ENCODE measurements at places on chromosomes 4 and X.

- DNase-seq: no peak
Observed at GRCh38 chr4:5973033-5973432, 45.2 kb downstream of the C4orf50 start.

DNA sequence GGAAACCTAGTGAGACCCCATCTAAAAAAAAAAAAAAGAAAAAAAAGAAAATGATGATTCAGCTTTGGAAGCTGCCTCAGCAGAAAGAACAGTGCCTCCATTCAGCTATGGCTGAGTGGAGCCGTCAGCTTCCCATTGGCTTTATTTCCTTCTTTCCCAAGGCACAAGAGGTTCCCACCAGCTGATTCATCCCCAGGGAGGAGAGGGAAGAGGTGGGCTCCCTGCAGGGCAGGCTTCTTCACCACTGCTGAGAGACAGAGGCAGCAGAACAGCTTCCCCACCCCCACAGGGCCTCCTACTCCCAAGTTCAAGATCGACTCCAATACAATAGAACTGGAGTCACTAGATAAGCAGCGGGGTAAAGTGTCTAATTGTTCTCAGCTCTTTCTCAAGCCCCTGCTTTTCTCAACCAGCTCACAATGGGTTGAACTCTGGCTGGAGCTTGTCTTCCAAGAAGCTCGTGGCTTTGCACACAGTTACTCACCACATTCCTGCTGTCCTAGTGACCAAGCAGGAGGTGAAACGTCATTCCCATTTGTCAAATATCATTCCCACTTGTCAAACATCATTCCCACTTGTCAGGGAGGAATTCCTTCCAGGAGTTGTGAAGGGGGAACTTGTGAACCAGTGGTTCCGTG, 47.8 kb downstream of the FHDC1 start:
- no peak for DNase-seq

- no peak for DNase-seq
Observed at GRCh38 chr4:119315036-119315435, 6.9 kb downstream of the FABP2 start.

DNA sequence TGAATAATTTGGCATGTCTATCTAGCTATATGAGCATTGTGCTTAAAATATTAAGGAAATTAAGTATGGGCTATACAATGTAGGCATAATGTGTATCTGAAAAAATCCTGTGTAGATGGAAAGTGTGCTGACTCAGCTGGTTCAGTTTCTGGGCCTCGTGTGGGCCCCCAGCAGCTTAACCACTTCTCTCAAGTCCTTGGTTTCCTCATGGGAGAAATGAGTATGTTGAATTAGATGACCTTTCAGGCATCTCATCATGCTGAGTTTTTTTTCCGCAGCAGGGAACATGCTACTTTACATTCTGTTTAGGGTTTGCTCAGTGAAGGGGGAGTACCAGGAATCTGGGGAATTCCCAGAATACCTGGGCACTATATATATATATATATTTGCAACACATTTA, 30.5 kb downstream of the RHOH start:
- DNase-seq: no peak

DNA sequence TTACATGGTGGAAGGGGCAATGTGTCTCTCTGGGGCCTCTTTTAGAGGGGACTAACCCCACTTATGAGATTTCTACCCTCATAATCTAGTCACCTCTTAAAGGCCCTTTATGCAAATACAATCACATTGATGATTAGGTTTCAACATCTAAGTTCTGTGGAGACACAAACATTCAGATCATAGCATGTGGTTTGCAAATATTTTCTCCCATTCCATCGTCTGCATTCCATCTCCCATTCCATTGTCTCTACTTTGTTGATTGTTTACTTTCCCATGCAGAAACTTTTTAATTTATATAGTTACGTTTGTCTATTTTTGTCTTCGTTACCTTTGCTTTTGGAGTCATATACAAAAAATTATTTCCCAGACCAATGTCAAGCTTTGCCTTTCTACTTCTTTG, 927.5 kb upstream of the INTU start:
- DNase-seq: no peak

DNA sequence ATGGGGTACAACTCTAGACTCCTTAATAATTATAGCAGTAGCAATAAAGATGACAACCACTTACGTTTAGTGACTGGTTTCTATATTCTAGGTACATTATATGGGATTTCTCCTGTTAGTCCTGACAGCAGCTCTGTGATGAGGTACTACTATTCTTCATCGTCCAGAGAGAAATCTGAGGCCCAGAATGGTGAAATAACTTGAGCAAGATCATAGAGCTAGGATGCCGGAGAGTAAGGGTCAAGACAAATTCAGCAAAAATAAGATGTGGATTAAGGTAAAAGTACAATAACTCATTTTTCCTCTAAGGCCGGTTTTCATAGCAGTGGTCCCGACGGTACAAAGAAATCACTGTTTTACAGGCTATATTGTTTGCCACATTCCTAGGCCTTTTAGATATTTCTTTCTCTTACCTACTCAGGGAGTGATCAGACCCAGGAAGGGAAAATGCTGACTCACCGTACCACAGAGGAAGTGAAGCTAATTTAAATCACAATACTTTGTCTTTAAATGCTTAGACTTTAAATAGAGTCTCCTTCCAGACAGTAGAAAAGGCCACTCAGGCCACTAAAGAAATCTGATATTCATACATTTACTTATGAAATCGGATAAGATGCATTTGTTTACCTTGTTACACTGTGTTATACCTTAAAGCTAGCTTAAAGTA, 2023.0 kb upstream of the AGA start:
- DNase-seq: no peak

DNA sequence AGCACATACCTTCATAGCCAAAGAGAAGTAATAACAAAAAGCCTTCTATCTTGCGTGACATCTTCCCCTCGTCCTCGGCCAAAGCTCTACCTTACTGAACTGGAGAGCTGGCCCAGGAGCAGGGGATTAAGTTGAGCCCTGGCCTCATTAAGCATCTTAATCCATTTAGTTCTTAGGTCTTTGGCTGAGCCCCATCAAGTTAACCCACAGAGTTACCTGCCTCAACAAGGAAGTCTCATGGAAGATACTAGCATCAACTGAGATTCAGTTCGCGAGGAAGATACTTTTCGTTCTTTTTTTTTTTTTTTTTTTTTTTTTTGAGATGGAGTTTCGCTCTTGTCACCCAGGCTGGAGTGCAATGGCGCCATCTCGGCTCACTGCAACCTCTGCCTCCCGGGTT, at the start of gene RS1:
RS1 (minus strand) TSS at position 101 of the 400 bp plus-strand sequence; CDS start at position 61, 40 bp downstream.
- no peak for DNase-seq

DNA sequence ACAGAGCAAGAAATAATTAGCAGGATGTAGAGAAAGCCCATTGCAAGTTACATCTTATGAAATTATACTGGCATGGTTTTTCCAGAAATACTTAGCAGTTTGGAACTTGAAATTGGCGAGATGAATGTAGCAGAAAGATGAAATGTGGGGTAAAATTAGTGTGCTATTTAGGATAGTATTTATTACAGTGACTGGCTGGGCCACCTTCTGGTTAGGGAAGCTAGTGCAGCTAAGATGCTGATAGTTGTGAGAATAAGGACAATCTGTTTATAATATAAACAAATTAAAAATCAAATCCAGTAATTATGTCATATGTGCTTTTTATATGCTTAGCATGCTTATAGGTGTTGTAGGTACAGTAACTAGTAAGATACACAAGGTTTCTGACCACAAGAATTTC, 74.8 kb downstream of the IL15 start:
- no peak for DNase-seq

DNA sequence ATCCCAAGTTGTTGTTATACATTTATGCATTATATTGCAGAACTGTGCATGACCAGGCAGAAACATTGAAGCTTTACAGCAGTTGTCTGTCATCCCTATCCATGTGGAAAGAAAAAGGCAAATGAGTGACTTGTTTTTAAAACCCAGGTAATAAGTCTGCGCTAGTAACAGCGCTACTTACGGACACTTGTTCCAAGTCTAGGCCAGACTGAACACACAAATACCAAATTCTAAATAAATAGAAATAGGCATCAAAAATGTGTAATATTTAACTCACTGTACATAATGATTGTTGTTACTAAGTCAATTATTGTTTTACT, 548 bp upstream of the MAML3 start:
- no peak for DNase-seq

GRCh38 chr4:78776079-78776728, at the start of gene BMP2K:
TSS of gene BMP2K (plus strand) at chr4:78776350. CDS start at chr4:78776544, 194 bp downstream.
- peak; percentile 92 for DNase-seq

DNA sequence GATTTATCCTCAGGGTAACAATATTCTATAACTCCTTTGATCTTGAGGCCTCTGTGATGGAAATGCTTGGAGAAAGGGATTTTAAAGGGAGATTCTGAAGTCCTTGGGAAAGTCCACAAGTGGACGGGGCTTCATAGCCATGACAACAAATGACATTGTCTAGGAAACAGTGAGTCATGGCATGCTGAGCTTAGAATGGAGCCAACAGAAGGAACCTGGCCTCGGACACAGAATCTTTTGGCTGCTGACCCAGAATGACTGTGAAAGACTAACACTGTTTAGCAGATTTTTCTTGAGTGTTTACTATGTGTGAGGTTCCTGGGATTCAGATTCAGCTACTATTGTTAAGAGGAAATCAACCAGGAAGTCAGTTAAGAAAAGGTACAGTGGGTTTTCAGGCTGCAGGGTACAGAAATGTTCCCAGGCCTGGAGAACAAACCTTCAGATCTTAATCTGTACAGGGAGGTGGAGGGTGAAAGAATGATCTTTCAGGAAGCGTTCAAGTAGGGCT, 18.1 kb upstream of the CXCL2 start:
- DNase-seq: peak; percentile 22

DNA sequence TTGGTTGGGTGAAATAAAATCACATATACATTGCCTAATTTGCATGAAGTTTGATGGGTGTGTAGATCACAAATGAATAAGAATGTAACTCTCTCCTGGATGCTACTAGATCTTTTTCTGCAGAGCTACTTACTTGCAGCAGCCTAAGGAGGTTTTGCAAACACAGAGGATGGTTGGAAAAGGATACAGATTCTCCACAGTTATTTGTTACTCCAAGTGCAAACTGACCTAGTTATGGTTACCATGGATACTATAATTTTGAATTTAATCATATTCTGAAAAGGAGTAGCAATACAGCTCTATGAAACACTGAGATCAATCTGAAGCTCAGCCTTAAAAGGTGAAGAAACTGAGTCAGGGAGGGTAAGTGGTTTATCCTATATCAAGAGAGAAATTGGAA, 9.1 kb upstream of the ARHGEF38 start:
- DNase-seq: no peak

- DNase-seq: no peak
Observed at GRCh38 chr4:38366456-38366855, 297.5 kb upstream of the KLF3 start.

DNA sequence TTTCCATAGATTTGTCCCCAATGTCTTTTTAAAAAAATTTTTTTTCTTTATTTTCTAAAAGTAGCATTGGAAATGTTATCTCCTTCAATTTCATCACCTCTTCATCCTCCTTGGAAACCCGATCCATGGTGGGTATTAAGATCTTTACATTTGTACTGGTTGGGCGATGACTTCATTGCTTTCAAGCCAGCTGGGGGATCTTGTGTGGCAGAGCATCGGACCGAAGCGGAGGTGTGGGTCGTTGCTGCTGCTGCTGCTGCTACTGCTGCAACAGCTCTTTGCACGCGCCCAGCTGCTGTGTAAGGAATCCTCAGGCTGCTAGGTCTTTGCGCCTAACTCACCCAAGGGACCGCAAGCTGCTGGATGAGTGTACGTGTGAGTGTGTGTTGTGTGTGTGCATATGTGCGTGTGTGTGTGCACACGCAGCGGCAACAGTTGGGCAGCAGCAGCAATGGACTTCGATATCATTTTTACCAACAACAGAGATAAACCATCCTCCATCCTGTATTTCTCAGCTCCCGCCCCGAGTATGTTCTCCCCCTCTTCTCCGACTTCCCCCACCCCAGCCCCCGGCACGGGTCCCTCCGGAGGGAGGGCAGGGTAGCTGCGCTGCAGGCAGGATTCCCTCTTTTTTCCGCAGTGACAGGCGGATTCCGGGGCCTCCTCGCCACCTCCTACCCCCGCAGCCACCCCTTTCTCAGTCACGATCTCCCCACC, 768 bp upstream of the CDKL5 start:
- no peak for DNase-seq

GRCh38 chr4:120927801-120928409, 5.4 kb upstream of the PRDM5 start:
- no peak for DNase-seq

- no peak for DNase-seq
Observed at GRCh38 chrX:150262456-150262855, 100.7 kb upstream of the MAMLD1 start.

DNA sequence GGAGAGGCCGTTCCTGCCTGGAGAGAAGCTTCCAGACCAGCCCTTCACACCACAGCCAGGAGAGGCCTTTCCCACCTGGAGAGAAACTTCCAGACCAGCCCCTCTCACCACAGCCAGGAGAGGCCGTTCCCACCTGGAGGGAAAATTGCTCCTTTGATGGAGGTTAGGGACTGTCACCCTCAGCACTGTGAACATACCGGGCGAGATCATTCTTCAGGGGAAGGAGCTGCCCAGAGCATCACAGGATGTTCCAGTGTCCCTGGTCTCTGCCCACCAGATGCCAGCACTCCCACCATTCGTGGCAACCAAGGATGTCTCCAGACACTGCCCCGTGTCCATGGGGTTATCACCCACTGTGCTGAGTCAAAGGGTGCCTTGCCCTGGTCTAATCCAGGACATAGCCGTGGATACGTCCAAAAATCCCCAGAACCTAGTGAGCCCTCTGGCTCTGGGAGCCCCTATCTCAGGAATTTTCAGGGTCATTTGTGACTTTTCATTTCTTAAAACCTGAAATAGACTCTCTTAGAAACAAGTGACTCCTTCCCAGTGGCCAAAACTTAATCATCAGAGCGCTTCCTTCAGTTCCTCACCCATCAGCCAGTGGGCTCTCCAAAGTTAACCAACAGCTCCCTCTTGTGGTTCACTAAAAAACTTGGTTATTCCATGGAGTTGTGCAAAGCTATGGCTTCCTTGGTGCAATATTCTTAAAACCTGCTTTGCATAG, 80.2 kb downstream of the CRMP1 start:
- no peak for DNase-seq

GRCh38 chrX:136778916-136779315, 1.8 kb downstream of the ARHGEF6 start:
- no peak for DNase-seq

DNA sequence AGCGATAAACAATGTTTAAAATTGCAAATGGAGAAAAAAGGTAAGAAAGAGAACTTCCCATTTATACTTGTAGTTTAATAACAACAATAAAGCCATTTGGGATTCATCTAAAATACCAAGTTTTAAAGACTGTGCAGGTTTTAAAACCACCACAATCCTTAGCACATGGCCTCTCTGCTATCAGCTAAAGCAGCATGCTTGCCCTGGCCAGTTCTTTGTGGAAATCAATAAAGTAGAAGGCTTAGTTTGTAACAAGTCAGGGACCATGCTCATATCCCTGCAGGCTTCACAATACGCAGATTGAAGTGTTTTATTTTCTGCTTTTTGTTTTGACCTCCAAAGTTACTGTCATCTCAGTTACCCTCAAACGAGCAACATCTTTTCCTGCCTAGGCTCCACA, 249.5 kb downstream of the INPP4B start:
- no peak for DNase-seq

- DNase-seq: no peak
Observed at GRCh38 chr4:82260632-82261031, 113.2 kb downstream of the HNRNPD start.

- no peak for DNase-seq
Observed at GRCh38 chr4:6781113-6781512, 1.4 kb upstream of the KIAA0232 start.

Data from anterior cingulate cortex (tissue), 58 donors.